ENCODE measurements at places on chromosomes 5 and 9. TPM values are rescaled to one million over a fixed set of nuclear protein-coding genes. Genes with fewer than 3 reads are reported as not detected.

GMCL2 gene
- not detected for polyA plus RNA-seq

POU5F2 gene
- polyA plus RNA-seq: 0.08 TPM

FST gene
- polyA plus RNA-seq: 0.88 TPM

GRCh38 chr5:81495286-81495685 is 101.4 kb upstream of the ACOT12 start:
- no peak for DNase-seq

DNA sequence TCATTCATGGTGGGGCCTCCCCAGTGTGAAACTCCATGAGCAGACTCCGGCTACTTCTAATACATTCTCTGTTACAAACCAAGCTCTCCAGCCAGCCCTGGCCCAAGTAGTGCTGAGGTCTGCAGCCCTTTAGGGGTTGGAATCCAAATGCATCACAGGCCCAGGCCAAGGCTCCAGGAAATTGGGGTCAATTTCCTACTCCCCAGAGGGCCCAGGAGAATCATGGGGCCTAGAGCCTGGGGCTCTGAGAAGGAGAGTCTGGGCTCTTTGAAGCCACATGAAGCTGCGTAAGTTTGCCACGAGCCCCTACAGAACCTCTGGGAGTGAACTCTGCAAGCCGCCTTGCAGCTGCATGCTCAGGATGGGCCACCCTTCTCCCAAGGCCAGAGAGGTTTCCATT is 206.4 kb downstream of the PAPPA start:
- no peak for DNase-seq

- no peak for DNase-seq
Measured at GRCh38 chr5:127916885-127917573, 166.5 kb upstream of the SLC12A2 start.

DNA sequence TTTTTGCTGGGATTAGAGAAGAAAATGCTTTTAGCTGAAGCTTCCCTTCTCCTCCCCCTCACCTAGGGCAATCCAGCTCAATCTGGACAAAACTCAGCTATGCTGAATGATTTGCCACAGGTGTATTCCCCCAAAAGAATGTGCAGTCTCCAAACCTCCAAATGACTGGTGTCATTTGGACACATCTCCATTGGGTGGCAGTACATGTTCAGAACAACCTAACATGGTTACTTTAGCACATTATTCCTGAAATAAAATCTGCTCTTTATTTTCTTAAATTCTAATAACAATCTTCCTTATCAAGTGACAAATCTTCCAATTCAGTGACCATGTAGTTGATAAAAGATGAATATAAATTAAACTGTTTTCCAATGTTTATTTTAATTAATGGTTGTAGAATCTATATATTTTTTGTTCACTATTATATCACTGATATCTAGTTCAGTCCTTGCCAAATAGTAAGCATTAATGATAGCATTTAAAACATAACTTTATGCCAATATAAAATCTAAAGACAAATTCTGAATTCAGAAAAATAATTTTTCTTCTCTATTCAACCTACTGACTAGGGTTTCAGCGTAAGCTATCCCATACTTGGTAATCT is 61.3 kb upstream of the MOCS2 start:
- DNase-seq: no peak

- no peak for DNase-seq
Measured at GRCh38 chr5:179696603-179697002, 2.2 kb upstream of the CANX start.

- no peak for DNase-seq
Measured at GRCh38 chr5:175107028-175107588, 336.9 kb downstream of the DRD1 start.
